Naive thymus-derived CD4-positive, alpha-beta T cell (primary cell): ENCODE measurements at places on chromosomes 6 and 20. TPM values are rescaled to one million over a fixed set of nuclear protein-coding genes. Genes with fewer than 3 reads are reported as not detected.

Gene SLC22A2
- not detected for total RNA-seq

- no peak for DNase-seq
- H3K36me3 ChIP-seq: peaks cover 6% of the 10 kb centered on the region
- H3K4me3 ChIP-seq: no peak overlapping the region
Observed at GRCh38 chr6:70857387-70858077, 99.3 kb downstream of the B3GAT2 start.

GRCh38 chr6:5984150-5985089, 22.3 kb downstream of the NRN1 start:
- H3K27ac ChIP-seq: no peak overlapping the region
- DNase-seq: peak; percentile 11
- H3K4me3 ChIP-seq: no peak overlapping the region

- H3K27me3 ChIP-seq: no peaks in the 10 kb centered on the region
- no peak for DNase-seq
- H3K36me3 ChIP-seq: no peaks in the 10 kb centered on the region
- H3K27ac ChIP-seq: no peak overlapping the region
- H3K4me3 ChIP-seq: no peak overlapping the region
Observed at GRCh38 chr6:143009851-143010250, 50.8 kb upstream of the AIG1 start.

DNA sequence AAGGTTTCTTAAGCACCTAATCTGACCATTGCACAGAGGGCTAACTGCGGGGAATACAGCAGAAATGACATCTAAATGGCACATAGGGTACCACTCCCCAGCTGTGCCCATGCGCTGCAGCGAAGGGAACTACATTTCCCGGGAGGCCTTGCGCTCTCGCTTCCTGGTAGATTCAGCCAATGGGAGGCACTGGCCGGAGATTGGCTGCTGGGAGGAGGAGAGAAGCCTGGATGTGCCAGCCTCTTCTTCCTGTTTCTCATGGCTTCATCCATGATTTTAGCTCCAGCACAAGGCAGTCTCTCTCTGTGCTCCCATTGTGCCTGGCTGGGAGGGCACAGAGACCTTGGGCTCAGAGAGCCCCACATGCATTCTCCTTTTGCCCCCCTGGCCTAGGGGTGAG, 101.7 kb upstream of the FOXA2 start:
- H3K27ac ChIP-seq: no peak overlapping the region
- DNase-seq: no peak
- no peaks in the 10 kb centered on the region for H3K36me3 ChIP-seq
- no peak overlapping the region for H3K4me3 ChIP-seq
- no peaks in the 10 kb centered on the region for H3K27me3 ChIP-seq

DNA sequence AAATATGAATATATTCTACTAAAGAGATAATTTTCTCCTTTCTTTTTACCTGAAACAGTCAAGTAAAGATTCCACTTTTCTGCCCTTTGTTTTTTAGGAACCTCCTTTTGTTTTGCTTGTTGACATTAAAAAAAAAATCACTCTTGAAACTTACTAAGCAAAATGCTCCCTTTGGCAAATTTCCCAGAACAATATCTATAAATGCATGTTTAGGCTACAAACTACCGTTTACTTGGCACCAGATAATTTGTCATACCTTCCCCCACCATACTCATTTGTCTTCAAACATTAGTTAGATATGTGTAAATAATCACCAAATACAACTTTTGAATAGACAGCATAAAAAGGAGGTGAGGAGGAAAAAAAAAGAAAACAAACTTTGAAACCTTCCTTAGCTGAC, 604.7 kb downstream of the RFPL4B start:
- no peak overlapping the region for H3K27ac ChIP-seq
- no peaks in the 10 kb centered on the region for H3K4me1 ChIP-seq
- no peak overlapping the region for H3K4me3 ChIP-seq
- H3K36me3 ChIP-seq: no peaks in the 10 kb centered on the region
- H3K27me3 ChIP-seq: no peaks in the 10 kb centered on the region

- no peaks in the 10 kb centered on the region for H3K36me3 ChIP-seq
- no peak overlapping the region for H3K4me3 ChIP-seq
- no peaks in the 10 kb centered on the region for H3K4me1 ChIP-seq
- DNase-seq: no peak
Observed at GRCh38 chr6:169265486-169266131, 12.0 kb upstream of the THBS2 start.

DNA sequence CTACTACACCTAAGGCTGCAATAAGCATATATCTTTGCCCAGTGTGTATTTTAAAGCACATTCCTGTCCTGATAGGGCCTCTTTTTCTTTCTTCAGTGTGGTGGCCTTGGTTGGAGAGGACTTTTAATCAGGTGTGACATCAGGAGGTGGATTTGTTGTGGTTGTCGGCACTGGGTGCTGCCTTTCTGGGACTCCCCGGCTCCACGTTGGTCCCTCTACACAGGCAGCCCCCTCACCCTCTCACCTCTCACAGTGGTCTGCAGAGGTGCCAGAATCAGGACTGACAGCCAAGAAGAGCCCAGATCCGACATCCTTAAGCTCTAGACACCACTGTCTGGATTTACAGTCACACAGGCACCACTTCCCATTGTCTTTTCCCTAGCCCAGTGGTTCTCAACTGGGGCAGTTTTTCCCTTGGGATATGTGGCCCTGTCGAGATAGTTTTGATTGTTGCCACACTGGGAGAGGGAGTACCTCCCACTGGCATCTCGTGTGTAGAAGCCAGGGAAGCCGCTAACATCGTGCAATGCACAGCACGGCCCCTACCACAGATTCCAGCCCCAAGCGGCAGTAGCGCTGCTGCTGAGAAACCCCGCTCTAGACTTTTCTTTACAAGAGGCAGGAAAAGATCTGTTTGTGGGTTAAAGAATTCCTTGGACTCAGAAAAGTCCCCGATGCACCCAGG, 314.1 kb downstream of the QKI start:
- no peak for DNase-seq
- H3K4me3 ChIP-seq: no peak overlapping the region
- H3K27me3 ChIP-seq: no peaks in the 10 kb centered on the region
- H3K27ac ChIP-seq: no peak overlapping the region
